ENCODE measurements at places on chromosomes 1 and 21.

- DNase-seq: peak; percentile 20
These were observed 14.8 kb upstream of the ZNF669 start for GRCh38 chr1:247118946-247119446.

DNA sequence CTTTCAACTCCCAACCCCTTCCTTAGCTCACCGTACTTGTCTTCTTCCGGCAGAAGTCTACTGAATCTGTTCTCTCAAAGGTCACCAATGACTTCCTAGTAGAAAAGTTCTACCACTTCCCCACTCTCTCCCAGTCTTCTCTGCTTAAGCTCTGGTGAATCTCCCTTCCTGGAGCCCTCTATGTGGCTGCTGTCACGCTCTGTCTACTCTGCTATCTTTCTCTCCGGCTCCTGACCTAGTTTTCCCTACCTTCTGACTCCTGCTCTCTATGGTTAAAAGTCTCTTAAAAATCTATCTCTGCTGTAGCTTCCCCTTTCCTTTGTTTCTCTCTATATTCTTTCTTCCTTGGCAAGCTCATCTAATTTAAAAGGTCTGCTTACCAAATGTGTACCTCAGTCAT is 350.1 kb upstream of the GREM2 start:
- DNase-seq: no peak

DNA sequence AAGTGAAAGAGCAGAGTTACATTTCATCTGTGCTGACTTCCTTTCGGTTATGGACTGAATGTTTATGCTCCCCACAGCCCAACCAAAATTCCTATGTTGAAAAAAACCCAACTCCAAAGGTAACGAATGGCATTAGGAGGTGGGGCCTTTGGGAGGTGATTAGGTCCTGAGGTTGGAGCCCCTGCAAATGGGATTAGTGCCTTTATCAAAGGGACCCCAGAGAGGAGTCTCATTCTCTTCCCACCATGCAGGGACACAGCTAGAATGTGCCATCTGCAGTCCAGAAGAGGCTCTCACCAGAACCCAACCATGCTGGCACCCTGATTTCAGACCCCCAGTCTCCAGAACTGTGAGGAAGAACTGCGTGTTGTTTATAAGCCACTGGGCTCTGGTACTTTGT is 199.3 kb downstream of the TOMM20 start:
- DNase-seq: no peak

- DNase-seq: no peak
These were observed 302.7 kb downstream of the DISC1 start for GRCh38 chr1:231929311-231929710.

Data from CD4-positive, alpha-beta T cell treated with Interleukin-6 for 4 hours (primary cell).